Common myeloid progenitor, CD34-positive (primary cell): ENCODE measurements at places on chromosomes 3 and 15.

DNA sequence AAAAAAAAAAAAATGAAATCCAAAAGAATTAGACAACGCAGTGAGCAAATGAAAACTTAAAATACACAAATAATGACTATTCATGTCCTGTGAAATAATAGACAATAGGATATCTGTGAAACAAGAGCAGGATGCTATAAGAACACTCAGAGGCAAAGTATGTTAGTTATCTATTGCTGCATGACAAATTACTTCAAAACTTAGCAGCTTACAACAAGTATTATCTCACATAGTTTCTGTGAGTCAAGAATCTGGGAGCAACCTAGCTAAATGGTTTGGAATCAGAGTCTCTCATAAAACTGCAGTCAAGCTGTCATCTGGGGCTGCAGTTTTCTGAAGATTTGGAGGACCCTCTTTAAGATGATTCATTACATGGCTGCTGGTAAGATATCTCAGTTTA lies 36.5 kb upstream of the ZMAT3 start:
- no peak for DNase-seq

DNA sequence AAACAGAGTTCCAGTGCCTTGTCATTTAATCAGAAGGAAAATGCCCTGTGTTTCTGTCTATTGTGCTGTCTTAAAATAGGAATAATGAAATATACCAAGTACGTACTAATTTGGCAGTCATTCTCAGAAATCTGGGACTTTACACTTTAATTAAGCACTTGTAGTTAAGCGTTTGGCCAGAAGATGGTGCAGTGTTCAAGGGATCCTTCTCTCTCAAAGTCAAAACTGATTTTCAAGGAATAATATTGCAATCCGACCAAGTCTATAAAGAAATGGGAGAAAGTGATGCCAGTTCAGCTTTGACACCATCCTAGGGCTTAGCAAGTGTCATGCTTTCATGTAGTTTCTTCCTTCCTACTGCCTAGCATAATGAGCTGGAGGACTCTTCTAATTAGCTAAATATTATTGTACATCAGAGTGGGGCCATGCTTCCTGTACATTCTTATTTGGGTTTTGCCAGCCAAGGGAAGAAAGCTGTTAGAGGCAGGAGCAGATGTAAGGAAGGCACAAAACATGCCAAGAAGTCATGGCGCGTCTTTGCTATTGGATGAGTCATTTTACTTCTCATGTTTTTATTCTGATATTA lies 64.8 kb downstream of the SAMMSON start:
- peak; percentile 54 for DNase-seq

DNA sequence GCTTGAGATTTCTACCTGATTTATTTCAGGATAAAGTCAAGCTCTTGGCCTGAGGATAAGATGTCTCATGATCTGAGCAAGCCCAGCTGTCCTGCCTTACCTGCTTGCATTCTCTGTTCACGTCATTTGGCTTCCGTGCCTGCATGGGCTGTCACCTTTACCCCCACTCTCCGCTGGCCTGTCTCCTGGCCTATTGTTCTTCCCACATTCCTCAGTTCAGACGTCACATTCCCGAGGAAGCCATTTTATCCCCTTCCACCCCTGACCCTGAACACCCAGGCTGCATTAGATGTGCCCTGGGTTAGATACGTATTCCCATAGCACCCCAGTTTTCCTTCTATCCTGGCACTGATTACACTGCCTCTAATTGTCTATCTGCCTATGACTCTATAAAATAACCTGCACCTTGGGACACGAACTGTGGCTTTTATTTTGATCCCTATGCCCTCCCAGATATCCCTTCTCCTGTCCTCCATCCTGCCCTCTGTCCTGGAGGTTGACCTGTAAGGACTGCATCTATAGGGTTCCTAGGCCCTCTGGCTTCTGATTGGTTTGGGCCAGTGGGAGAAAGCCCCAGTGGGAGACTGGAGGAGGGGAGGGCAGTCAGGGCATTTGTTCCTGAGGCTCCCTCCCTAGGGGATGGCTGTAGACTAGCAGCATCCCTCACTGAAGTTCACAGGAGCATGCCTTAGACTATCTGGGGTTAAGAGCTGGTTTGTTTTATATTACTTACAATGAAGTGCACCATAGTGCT lies 19.2 kb upstream of the UBE2Q2 start:
- no peak for DNase-seq

GRCh38 chr15:49589030-49589429 lies 31.6 kb downstream of the FAM227B start:
- peak; percentile 7 for DNase-seq

GRCh38 chr3:179309225-179310078 lies 13.4 kb upstream of the ZNF639 start:
- no peak for DNase-seq

DNA sequence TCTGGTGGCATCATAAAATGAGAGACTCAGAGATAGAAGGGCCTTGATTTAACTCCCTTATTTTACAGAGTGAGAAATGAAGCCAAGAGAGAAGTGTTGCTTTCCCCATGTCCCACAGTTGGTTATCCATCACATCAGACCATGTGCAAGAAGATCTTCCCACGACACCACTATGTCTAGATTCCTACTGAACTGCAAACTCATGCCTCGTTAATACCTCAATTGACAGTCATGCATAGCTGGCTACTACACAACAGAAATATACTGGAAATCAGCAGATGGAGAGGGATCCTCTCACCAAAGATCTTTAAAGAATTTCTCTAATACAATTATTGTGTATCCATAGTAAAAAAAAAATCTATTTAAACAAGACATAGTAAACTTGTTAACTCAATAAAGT lies 33.3 kb downstream of the PEAK1 start:
- no peak for DNase-seq

- no peak for DNase-seq
Measured at GRCh38 chr3:58143417-58144055, 67.2 kb downstream of the DNASE1L3 start.

DNA sequence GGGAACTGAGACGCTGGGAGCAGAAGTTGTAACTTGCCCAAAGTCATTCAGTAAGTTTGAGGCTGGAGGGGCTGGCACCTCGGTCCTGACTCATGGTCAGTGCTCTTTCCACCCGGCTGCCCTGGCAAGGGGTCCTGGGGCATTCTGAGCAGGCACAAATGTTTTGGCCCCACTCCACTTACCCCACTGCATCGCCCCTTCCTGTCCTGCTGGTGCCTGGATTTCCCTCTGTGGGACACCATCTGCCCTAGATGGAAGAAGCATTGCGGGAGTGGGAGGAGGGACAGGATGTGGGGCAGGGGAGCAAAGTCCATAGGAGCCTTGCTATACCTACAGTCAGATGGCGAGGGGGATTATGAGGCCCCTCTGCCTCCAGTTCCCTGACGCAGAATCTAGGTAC lies 4.5 kb downstream of the CORO2B start:
- no peak for DNase-seq

GRCh38 chr3:175346573-175347356 lies 487.6 kb downstream of the NAALADL2 start:
- peak; percentile 21 for DNase-seq

DNA sequence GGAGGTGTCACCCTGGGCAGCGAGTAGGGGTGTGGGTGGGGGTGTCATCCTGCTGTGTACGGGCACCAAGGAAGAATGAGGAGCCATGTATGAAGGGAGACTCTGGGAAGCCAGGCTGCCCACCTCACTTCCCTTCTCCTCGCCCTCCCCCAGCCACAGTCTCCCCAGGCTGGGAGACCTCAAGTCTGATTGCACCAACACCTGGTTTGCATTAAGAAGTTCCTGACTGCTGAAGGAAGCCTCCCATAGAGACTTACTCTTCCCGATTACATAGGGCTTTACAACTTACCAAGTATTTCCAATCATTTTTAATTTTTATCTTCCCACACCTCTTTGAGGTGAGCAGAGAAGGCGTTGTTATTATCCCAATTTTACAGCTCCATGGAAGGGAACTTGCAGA lies 29.5 kb upstream of the SMAD3 start:
- DNase-seq: no peak

- DNase-seq: no peak
Measured at GRCh38 chr3:133280586-133280985, 119.3 kb upstream of the BFSP2 start.

- DNase-seq: no peak
Measured at GRCh38 chr3:193021506-193022010, 103.9 kb upstream of the MB21D2 start.

DNA sequence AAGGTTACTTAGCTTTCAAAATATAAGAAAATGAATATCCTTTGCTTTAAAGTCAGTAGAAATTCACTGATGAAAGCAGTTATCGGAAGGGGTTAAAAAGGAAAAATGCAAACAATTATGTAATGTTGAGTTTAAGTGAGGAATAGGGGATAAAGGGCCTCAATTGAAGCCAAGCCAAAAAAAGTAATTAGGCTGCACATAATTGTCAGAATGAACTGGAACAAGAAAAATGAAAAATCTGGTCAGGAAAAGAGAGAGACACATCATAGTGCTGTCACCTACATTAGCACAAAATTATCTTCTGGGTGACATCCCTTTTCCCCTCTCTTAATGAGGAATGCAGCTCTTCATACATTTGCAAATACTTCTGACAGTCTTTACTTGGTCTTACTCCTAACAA lies 48.8 kb upstream of the PIK3R4 start:
- no peak for DNase-seq

GRCh38 chr3:18428036-18428435 lies 2.9 kb upstream of the SATB1 start:
- DNase-seq: no peak

DNA sequence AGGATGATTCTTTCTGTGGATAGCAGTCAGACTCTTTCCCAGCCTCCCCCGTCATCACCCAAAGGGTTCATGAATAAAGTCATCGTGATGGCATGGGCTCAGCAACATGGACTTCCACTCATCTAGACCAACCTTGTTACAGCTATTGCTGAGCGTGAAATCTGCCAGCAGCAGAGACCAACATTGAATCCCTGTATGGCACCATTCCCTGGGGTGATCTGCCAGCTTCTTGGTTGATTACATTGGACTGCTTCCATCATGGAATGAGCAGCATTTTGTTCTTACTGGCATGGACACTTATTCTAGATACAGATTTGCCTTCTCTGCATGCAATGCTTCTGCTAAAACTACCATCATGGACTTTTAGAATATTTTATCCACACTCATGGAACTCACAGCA lies 195.6 kb upstream of the AZI2 start:
- no peak for DNase-seq

DNA sequence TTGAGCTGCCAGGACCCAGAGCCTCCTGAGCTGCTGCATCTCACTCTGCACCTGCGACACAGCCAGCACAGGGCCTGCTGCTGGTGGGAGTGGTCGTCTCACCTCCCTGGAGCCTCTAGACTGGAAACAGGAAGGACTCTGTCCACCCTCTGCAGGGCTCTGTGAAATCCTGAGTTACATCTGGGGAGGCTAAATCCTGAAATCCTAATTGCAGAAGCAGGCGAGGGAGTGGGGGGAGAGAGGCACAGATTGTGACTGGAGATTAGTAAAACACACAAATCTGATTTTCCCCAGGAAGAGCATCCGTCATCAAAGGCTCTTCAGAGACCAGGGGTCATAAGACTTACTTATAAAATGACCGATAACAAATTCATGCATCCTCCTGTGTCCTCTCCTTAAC lies 31.6 kb upstream of the GABRG3 start:
- DNase-seq: no peak

DNA sequence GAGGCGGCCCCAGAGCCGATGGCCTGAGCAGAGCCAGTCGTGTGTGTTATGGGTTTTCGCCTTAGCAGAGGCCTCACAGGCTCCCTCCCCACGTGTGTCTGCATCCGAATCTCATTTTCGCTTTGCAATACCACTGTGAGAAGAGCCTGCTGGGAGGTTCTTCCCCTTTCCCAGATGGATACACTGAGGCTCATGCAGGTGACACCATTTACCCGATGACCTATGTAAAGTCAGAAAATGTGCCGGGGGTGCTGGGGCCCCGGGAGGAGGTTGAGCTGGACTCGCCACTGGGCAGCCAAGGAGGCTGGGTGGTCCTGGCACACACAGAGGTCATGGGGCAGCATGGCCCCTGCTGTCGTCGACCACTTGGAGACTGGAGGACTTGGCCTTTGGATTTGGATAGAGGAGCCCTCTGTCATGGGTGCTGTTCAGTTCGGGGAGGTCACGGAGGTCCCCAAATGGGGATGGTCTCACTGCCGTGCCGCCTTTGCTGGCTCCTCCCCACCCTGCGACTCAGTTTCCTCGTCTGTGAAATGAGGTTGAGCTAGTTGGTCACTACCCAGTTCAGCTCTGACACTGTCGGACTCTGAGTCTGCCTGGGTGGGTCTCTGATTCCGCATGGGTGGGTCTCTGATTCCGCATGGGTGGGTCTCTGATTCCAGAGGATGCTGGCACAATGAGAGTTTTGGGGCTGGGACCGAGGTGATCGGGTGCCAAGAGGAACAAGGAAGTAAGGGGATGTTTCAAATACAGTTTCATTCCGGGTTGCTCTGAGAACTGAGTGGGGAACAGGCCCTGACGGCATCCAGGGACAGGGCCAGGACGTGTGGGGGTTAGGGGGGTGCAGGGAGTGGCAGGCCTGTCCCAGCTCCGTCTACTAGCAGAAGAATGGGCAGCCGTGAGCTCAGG lies 23.2 kb upstream of the MUC4 start:
- no peak for DNase-seq

GRCh38 chr15:89096664-89097063 lies 8.4 kb downstream of the ABHD2 start:
- DNase-seq: no peak

DNA sequence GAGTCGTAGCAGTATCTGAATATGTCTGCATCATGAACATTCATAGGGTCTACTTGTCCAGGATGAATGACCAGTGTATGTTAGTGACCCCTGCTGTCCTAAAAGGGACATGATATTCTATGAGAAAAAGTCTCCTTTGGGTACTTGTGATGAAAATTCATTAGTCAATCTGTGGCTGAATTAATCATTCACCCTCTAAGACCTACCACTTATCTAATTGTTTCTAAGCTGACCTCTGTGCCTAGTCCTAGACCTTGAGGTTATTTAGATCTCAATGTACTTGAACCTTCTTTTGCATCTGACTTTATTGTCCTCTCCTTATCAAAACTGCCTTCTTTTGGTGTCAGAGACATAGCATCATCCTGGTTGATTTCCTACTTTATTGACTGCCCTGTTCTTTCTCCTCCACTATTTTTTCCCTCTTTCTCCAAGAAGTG lies 799.3 kb downstream of the DIPK2A start:
- peak; percentile 45 for DNase-seq

GRCh38 chr3:185844051-185844450 lies 19.2 kb upstream of the IGF2BP2 start:
- DNase-seq: no peak

DNA sequence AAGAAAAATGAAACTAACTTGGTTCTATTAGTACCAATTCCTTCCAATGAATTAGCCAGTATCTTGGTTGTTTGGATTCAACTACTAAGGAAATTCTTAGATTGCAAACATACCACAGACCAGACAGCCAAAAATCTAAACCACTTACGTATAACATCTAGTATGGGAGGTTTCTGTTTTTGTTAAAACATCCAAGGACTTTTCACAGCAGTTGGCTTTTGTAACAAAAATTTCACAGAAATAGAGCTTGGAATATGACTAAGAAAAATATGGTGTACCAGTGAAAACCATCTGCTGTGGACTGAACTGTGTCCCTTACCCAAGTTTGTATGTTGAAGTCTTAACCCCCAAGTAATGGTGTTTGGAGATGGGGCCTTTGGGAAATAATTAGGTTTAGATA lies 199.2 kb downstream of the OTOL1 start:
- no peak for DNase-seq

- peak; percentile 40 for DNase-seq
Measured at GRCh38 chr3:115790759-115791158, 167.4 kb downstream of the GAP43 start.
